Spinal cord (tissue), 10 donors: ENCODE measurements at places on chromosomes 6 and 20. TPM values are rescaled to one million over a fixed set of nuclear protein-coding genes. Genes with fewer than 3 reads are reported as not detected.

Gene LINC00237
- 6.5 TPM for total RNA-seq

- DNase-seq = peak; percentile 65
These were observed 44.4 kb downstream of the DTD1 start for GRCh38 chr20:18632196-18632789.

DNA sequence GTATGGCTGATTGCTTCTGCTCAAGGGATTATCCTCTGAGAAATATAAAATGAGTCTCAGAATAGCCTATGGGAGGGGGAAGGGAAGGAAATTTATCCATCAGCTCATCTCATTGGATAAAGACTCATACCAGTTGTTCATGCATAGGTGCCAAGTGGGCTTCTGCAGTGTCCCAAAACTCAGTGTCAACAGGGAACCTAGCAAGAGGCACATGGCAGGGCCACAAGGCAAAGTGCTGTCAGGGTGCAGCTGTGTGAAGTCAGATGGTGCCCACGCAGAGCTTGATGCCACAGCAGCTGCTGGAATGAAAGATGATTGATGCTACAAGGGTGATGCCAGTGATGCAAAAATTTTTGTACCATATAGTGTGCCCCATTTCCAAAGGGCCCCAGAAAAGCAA, 3.2 kb upstream of the CHD6 start:
- no peak for DNase-seq

GRCh38 chr6:77512554-77512953, 49.3 kb upstream of the HTR1B start:
- DNase-seq = no peak

GRCh38 chr6:53696341-53696740, 30.8 kb upstream of the KLHL31 start:
- DNase-seq = no peak

Gene HTR1E
- total RNA-seq = 1.7 TPM

DNA sequence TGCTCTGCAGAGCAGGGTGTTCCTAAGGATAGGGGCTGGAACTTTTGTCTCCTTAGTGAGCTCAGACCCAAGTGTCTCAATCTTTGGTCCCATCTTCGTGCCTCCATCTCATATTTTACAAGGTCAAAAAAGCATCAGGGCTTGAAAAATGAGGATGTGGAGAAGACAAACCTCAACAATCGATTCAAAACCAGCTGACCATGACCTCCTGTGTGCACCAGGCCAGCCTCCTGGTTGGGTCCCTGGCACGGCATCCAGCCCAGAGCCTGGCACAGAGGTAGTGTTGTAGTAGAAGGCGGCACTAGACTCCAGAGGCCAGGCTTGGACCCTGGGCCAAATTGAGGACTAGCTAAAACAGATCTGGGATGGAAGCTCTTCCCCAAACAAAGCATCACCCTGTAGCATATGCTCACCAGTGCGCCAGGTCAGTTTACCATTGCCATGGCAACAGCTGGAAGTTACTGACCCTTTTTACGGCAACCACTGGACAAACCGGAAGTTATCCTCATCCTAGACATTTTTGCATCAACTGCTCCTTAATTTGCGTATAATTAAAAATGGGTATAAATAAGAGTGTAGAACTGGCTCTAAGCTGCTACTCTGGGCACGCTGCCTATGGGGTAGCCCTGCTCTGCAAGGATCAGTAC, 69.3 kb upstream of the BLCAP start:
- no peak for DNase-seq

DNA sequence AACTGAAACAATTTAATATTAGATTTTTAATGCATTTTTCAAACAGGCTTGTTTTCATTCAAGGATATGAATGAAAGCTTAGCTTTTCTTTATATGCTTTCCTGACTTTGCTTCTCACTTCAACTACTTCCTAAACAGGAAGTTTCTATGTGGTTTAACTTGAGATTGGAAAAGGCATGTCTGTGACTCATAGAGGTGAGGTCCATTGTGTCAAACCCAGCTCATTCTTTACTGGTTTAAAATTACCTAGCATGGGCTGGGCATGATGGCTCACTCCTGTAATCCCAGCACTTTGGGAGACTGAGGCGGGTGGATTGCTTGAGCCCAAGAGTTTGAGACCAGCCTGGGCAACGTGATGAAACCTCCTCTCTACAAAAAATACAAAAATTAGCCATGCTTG, 34.4 kb downstream of the EFHC1 start:
- DNase-seq = no peak

GRCh38 chr6:156827382-156827781, 50.2 kb downstream of the ARID1B start:
- no peak for DNase-seq
